Left cardiac atrium (tissue), 4 donors: ENCODE measurements at places on chromosomes 5 and 9.

DNA sequence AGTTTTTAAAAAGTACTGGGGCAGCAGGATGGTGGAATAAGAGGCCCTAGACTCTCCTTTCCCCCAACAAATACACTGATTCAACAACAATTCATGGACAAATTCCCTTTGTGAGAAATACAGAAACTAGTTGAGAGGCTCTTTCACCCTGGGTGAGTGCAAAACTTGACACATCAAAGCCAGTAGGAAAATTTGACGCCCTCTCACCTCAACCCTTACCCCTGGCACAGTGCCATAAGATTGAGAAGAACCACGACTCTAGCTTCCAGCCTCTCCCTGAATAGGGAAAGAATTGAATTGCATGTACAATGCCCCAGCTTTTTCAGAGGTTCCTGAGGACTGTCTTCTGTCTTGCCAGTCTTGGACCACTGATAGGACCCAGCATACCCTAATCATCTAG lies 12.3 kb downstream of the KIF4B start:
- DNase-seq: no peak

GRCh38 chr9:12289711-12290110 lies 403.5 kb upstream of the TYRP1 start:
- no peak for DNase-seq

- DNase-seq: no peak
Observed at GRCh38 chr5:103605277-103605676, 42.7 kb upstream of the NUDT12 start.

GRCh38 chr5:59036274-59036961 lies 453.5 kb downstream of the RAB3C start:
- peak; percentile 47 for DNase-seq

DNA sequence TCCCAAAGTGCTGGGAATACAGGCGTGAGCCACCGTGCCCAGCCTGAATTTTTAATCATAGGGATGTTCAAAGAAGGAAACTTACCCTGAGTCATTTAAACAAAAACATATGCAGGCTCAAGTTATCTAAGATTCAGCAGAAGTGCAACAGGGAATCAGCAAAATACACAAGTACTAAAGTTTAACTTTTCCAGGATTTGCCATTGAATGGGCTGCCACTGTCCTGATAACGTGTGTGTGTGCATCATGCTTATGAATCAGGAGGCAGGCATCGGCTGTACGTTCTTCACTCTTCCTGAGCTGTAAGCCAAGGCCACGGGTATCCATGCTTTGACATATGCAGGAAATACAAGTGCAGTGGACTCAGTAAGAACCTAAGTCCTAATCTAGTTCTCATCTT lies 48.8 kb upstream of the FST start:
- no peak for DNase-seq

DNA sequence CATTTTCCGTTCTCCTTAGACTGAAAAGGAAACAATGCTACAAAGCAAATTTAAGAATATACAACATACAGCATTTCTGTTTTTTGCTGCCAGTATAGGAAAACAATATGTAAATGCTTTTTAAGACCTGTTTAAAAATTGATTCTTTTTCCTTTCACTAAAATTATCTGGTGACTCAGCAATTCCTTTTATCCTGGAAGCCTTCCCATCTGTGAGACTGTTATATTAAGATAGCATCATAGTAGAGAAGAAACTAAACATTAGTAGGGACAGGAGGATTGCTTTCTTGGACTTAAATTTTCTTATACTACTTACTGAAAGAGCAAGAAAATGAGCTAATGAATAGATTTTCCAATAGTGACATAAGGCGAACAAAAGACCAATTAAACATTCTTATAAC lies 30.0 kb upstream of the GPR21 start:
- DNase-seq: no peak

- no peak for DNase-seq
Observed at GRCh38 chr9:5832071-5832537, 813 bp downstream of the ERMP1 start.

GRCh38 chr5:33969572-33970452 lies 14.7 kb downstream of the SLC45A2 start:
- DNase-seq: no peak

DNA sequence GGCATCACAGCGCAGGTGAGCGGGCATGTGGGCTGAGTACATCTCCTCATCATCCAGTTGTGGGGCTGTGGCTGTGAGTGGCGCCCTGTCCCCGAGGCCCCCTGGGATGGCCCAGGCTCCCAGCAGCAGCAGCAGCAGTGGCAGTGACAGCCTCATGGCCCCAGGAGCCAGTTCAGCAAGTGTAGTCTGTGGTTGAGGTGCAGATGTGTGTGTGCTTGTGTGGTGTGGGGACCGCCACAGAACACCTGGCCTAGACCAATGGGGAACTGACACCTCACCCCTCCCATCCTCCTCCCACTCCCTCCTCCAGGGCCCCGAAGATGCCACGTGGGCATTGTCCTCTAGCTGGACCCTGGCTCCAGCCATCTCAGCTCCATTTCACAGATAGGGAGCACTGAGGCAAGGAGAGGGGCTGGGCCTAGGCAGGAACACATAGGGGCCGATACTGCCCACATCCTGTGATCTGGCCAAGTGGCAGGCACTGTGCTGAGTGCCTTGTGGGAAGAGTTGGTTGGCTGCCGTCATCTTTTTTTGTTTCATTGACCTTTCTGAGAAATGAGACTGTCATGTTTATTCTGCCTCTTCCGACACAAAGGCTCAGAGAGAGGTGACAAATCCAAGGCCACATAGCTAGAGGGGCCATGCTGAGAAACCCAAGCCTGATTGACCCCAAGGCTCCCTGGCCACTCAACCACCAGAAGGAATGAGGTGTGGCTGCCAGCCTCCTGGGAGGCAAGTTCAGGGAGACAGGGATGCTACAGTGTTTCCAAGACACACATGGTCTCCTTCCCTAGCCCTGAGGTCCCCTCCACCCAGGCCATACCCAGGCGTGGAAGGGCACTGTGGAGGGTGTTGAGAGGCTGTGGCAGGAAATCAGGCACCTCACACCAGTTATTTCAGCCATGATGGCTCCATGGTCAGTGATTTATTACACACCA lies at the start of gene MZB1:
Gene MZB1 (minus strand): TSS at position 213 of the 938 bp plus-strand sequence. CDS start 57 bp downstream, at position 156.
- DNase-seq: no peak

DNA sequence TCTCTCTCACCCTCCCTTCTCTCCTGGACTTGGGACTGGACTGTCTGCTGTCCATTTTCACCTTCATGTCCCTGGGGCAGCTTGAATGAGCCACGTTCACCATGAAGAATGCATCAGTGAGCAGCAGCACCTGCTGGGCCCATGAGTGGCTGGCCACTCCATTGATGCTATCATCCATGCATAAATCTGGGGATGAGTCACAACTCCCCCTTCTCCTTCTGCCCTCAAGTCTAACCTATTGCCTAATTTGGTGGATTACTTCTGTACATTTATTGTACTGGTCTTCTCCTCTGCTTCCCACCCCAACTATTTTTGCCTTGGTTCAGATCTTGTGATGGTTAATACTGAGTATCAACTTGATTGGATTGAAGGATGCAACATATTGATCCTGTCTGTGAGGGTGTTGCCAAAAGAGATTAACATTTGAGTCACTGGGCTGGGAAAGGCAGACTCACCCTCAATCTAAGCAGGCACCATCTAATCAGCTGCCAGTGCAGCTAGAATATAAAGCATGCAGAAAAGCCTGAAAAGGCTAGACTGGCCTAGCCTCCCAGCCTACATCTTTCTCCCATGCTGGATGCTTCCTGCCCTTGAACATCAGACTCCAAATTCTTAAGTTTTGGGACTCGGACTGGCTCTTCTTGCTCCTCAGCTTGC lies 46.7 kb downstream of the GDNF start:
- DNase-seq: no peak

- DNase-seq: no peak
Observed at GRCh38 chr5:136308212-136308795, 57.0 kb downstream of the TRPC7 start.

GRCh38 chr9:21543187-21543586 lies 61.1 kb upstream of the IFNE start:
- no peak for DNase-seq

GRCh38 chr5:54222336-54222735 lies 88.0 kb downstream of the ARL15 start:
- no peak for DNase-seq

DNA sequence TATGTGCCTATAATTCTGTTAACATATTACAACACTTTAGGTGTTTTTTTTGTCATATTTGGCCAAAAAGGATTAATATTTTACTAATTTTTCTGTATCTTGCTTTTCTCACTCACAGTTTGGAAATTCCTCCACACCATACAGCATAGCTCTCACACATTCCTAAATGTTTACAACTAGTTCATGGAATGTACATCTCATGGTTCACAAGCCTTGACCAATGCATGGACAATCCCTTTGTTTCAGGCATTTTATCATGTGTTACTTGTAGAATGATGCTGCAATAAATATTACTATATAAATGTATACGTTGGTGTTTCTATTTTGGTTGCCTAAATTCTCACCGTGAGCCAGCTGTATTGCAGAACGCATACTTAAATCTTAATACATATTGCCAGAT lies 80.5 kb upstream of the SPATA31C2 start:
- DNase-seq: no peak

- DNase-seq: no peak
Observed at GRCh38 chr9:81408951-81409350, 280.4 kb downstream of the TLE1 start.

DNA sequence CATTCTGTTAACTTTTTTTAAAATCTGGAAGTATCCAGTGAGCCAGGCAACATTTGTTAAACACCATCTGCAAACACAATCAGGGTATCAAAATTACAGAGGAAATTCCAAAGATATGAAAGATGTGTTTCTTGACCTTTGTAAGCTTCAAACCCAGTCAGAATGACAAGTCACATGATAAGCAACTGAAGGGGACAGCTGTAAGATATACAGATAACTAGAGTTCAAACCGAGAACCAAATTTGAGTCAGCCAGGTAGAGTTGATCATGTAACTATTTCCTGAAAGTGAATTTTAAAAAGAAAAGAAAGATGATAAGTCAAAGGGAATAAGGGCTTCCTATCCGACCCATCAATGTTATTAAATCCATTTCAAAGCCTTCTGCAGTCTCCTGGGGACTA lies 196.2 kb downstream of the DEPDC1B start:
- DNase-seq: no peak

DNA sequence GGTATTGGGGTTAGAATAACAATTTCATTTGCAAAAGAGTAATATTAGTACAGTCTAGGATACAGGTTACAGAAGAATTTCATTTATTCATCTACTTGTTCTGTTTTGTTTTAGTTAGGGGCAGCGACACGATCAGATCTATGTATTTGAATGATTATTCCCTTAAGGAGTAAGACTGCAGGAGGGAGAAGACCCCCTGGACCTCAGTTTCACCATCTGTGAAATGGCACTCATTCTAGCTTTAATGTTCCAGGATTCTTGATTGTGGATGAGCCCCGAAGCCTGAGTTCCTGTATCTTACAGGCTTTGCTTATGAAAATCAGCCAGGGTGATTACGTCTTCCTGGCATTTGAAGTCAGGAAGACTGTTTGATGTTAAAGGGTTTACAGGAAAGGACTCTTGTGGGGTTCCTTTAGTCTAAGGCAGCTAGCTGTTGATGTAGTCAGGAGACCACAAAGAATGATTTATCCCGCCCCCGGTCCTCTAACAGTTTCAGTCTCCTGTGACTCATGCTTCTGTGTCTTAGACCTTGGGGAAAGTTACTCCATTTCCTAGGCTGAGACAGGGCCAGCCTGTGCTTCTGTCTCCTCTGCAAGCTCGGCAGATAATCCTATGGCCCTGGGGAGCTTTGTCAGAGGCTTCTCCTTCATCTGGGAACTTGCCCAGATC lies 11.5 kb downstream of the SMIM3 start:
- DNase-seq: peak; percentile 68

GRCh38 chr5:95554331-95554646 lies 488 bp downstream of the SKIC3 start:
- no peak for DNase-seq
